Placental pericyte (primary cell): ENCODE measurements at places on chromosomes 3 and 15. TPM values are rescaled to one million over a fixed set of nuclear protein-coding genes. Genes with fewer than 3 reads are reported as not detected.

HRG gene
- total RNA-seq: not detected in 2 replicates

THAP10 gene
- 1.8 and 5.7 TPM in 2 replicates for total RNA-seq

TJP1 gene
- 84.9 and 114 TPM in 2 replicates for total RNA-seq

AMT gene
- 0.29 and 1.1 TPM in 2 replicates for total RNA-seq

KLHL6 gene
- total RNA-seq: under 0.01 TPM in 1 of 2 replicates, not detected in the other

CYP1A2 gene
- total RNA-seq: not detected in 2 replicates

PARP3 gene
- 27.6 and 30.4 TPM in 2 replicates for total RNA-seq

GOLGA6L7 gene
- not detected in 2 replicates for total RNA-seq

RLBP1 gene
- not detected in 2 replicates for total RNA-seq

GJD2 gene
- total RNA-seq: not detected in 2 replicates

MYL3 gene
- total RNA-seq: 0.22 TPM in 1 of 2 replicates, not detected in the other

CYP8B1 gene
- not detected in 2 replicates for total RNA-seq

NMB gene
- total RNA-seq: 0.66 and 3.9 TPM in 2 replicates

SOX2 gene
- not detected in 2 replicates for total RNA-seq

FBXL22 gene
- not detected in 2 replicates for total RNA-seq

VPS8 gene
- total RNA-seq: 51.9 and 61.8 TPM in 2 replicates

TMCO5A gene
- total RNA-seq: not detected in 2 replicates
